ENCODE measurements at places on chromosomes 12 and 14. TPM values are rescaled to one million over a fixed set of nuclear protein-coding genes. Genes with fewer than 3 reads are reported as not detected.

PMEL gene
- 2.1 TPM for total RNA-seq

SLC10A1 gene
- not detected for total RNA-seq

TAS2R42 gene
- total RNA-seq: not detected

MANSC1 gene
- total RNA-seq: 74.5 TPM

ZFC3H1 gene
- total RNA-seq: 64.0 TPM

APOF gene
- total RNA-seq: not detected

SYT1 gene
- 2.1 TPM for total RNA-seq

PPP2R5E gene
- 46.2 TPM for total RNA-seq

TMPRSS12 gene
- not detected for total RNA-seq

GUCY2C gene
- total RNA-seq: not detected

CNTN1 gene
- total RNA-seq: not detected

ADGRD1 gene
- total RNA-seq: not detected

GRCh38 chr12:115190010-115190770 lies 506.2 kb upstream of the TBX3 start:
- no peak for DNase-seq

- no peak for DNase-seq
Measured at GRCh38 chr12:39199351-39199750, 243.6 kb downstream of the KIF21A start.

DNA sequence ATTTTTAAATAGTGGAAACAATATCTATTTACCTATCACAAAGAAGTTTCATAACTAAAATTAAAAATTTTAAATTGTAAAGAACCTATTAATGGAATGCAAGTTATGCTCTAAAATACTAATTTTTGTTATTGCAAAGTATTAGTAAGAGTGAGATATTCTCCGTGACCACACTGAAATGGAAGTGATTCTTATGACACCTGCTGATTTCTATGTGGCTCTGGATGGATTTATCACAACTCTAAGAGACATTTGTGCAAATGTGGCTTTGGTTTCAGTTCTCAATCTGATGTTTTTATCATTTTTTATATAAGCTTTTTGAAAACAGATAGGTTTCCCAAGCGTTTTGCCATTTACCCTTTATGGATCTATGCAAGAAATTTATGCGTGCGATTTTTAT lies 497.8 kb downstream of the NAV3 start:
- no peak for DNase-seq

GRCh38 chr12:57368349-57369095 lies 62.3 kb downstream of the R3HDM2 start:
- DNase-seq: peak; percentile 8

DNA sequence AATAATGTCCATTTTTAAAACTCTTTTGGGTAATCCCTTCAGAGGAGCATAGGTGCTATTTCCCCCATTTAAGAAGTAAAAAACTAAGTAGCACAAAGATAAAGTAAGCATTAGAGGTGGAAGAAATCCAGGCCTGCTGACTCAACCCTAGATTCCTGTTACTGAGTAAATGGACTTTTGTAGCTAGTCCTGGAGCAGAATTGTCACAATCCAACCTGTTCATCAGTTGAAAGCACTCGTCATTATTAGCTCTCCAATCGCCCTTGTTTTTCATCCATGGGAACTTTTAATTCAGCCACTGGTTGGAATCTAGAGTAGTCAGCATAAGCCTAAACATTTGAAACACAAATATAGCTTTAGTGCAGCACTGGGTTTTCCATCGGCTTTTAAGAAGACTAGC lies 139.5 kb upstream of the AMIGO2 start:
- DNase-seq: no peak

GRCh38 chr12:54723379-54724256 lies 75.5 kb upstream of the DCD start:
- peak; percentile 21 for DNase-seq

- no peak for DNase-seq
Measured at GRCh38 chr12:21774358-21775132, at the start of gene KCNJ8. KCNJ8 (minus strand) TSS chr12:21774706; CDS start chr12:21773616, 1,090 bp downstream.

GRCh38 chr14:70014406-70015095 lies 135.3 kb downstream of the SMOC1 start:
- DNase-seq: no peak

DNA sequence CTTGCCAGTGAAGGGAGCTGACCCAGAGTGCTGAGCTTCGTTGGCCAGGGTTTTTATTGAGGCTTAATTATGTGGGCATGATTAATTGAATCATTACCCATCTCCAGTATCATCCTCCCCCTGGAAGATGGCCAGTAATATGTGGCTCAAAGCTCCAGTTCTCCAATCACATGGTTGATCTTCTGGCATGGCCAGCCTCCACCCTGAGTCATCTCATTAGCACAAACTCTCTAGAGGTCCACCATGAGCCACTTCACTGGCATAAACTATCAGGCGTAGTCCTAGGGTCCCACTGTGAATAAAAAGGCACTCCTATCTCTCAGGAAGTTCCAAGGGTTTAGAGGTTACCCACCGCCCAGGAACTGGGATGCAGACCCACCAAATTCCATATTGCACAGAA lies 135.0 kb downstream of the ANO6 start:
- DNase-seq: no peak

GRCh38 chr14:90358359-90358758 lies 26.6 kb upstream of the NRDE2 start:
- no peak for DNase-seq

DNA sequence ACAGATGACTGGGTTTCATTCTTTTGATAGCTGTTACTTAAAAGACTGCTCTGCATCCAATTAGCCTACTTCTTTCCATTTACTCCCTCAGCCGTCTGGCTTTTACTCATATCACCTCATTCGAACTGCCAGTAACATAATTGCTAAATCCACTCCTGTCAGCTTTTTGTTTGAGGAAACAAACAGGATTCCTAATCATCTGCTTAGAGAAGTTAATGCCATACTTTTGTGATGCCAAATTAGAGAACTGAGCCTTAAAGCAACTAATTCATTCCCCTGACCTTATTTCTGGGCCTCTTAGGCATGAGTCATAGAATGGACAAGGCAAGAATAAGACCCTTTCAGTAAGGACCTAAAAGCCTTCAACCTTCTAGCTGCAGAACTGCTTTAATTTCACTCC lies 2.9 kb downstream of the OXA1L start:
- DNase-seq: no peak

DNA sequence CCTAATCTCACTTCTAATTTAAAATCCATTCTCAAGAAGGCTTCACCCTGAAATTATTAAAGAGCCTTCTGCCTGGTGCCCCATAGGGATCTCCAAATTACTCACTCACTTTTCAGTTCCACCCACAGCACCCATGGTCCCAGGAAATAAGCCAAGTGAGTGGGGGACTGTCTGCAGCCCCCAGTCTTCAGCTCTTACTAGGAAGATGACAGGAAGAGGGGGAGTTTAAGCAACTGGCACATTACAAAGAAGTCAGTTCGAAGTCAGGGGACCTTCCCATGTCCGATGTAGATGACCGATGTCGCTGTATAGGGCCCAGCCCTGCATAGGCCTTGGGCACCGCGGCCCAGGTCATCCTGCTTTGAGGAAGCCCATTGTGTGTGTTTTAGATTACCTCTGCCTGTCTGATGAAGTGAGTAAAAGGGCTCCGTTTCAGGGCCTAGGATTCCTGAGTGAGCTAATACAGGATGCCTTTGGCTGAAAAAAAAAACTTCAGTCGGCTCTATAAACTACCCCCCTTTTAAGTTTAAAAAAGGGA lies 1.9 kb downstream of the ACTN1 start:
- DNase-seq: no peak

DNA sequence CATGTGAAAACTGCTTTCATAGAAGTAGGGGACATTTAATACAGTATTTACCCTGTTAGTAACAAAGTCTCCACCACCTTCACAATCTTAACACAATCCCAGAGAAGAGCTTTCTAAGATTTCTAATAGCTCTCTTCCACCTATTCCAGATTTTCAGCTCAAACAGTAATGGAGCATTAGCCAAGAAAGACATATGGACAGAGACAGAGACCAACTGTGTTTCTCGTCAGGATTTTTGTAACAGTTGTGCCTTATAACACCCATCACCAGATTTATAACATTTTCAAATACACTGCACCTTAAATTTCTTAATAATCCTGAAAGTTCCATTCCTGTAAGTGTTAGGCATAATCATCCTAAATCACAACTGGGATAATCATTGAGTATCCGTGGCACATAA lies 321.2 kb upstream of the TMTC1 start:
- no peak for DNase-seq

DNA sequence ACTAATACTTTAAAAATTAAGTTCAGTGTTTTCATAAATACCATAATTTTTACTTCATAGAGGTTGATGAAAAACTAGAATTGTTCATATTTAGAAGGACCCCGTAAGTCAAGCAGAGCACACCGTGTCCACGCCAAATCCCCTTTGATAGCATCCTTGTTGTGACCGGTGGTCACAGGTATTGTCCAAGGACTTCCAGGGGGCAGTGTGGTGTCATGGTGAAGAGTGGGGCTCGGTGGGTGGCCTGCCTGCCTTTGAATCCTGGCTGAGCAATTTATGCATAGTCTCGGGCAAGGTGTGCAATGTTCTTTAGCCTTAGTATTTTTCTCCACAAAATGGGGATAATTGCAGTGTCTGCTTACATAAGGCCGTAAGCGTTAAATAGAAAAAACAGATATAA lies 169.9 kb downstream of the KTN1 start:
- no peak for DNase-seq

DNA sequence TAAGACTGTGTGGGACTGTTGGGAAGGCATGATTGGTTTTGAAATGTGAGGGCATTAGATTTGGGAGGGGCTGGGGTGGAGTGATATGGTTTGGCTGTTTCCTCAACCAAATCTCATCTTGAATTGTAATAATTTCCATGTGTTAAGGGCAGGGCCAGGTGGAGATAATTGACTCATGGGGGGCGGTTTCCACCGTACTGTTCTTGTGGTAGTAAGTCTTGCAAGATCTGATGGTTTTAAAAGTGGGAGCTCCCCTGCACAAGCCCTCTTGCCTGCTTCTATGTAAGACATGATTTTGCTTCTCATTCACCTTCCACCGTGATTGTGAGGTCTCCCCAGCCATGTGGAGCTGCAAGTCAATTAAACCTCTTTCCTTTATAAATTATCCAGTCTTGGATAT lies 76.6 kb upstream of the PPFIA2 start:
- DNase-seq: no peak

- no peak for DNase-seq
Measured at GRCh38 chr12:127487031-127487430, 779.9 kb upstream of the TMEM132C start.

GRCh38 chr12:120851944-120852343 lies 52.2 kb downstream of the SPPL3 start:
- DNase-seq: no peak

- peak; percentile 81 for DNase-seq
Measured at GRCh38 chr12:69348162-69348938, at the start of gene LYZ. LYZ (plus strand) TSS chr12:69348381; CDS start chr12:69348409, 28 bp downstream.

DNA sequence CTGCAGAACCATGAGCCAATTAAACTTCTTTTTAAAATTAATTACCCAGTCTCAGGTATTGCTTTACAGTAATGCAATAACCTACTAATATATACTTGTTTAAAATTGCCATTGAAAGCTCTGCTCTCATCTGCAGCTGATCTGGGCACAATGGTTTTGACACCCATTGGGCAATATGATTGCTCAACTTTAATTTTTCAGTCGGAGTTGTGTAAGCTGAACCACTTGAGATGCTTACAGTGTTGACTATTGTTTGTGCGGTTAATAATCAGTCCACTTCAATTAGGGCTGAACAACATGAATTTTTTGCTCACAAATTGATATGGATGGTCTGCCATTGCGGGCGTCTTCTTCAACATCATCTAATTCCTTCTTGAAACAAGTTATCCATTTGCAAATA lies 18.0 kb upstream of the OR4K5 start:
- no peak for DNase-seq

- peak; percentile 35 for DNase-seq
Measured at GRCh38 chr12:53869500-53869899, 69.1 kb upstream of the HOXC13 start.

DNA sequence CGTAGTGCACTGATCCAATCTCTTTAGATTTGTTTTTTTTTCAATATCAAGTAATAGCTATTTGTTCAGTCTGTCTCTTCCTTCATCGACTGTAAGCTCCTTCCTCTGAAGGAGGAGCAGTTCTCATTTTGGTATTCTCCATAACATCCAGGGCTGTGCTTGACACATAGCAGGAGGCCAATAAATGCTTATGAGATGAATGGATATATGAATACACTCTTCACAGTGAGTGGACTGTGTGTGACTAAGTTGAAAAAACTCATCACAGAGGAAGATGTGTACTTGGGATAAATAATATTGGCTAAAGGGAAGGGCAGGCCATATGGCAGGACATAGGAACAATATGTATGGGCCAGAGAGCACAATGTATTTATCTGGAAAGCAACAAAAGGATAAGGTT lies 205.3 kb upstream of the PRICKLE1 start:
- no peak for DNase-seq

- DNase-seq: peak; percentile 49
Measured at GRCh38 chr14:78902010-78902623, 731.9 kb downstream of the NRXN3 start.

- no peak for DNase-seq
Measured at GRCh38 chr14:60773558-60773957, 39.0 kb downstream of the MNAT1 start.

- no peak for DNase-seq
Measured at GRCh38 chr12:94026596-94026995, 121.8 kb upstream of the PLXNC1 start.

Measured in Calu3 (cell line).